ENCODE measurements at places on chromosomes 11 and 22. TPM values are rescaled to one million over a fixed set of nuclear protein-coding genes. Genes with fewer than 3 reads are reported as not detected.
A peak's percentile ranks its signal among the peaks of the same experiment; 100 is the strongest.

PLEKHA7 gene
- total RNA-seq: not detected

- DNase-seq: no peak
Observed at GRCh38 chr11:115707180-115707905, 203.1 kb upstream of the CADM1 start.

DNA sequence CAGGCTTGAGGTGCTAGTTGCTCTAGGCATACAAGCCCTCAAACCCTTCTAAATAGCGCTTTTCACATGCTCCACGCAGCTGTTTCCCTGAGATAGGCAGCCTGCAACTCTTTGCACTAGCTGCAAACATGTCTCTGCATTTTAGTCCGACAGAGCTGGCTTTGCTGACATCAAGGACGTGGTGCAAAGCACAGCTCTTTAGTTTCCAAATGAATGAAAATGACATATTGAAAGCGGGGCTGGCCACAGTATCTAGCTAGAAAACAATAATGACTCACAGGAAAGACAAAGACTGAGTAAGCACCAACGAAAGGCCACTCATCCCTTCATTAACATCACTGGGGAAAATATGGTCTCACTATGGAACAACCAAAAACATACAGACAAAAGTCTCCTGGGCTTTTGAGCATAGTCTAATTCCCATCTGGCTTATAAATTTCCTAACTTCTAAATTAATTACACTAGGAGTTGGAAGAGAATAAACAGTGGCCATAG, 15.3 kb upstream of the ZC3H12C start:
- DNase-seq: peak; percentile 75

GRCh38 chr22:30823015-30823370, 128.3 kb downstream of the OSBP2 start:
- no peak for DNase-seq

GRCh38 chr11:18969720-18970119, 30.5 kb upstream of the MRGPRX1 start:
- DNase-seq: no peak

GRCh38 chr22:40007853-40008710, 13.3 kb downstream of the FAM83F start:
- DNase-seq: no peak

GRCh38 chr11:102488208-102488607, 35.6 kb upstream of the TMEM123 start:
- DNase-seq: no peak
